ENCODE measurements at places on chromosomes 3 and 15. TPM values are rescaled to one million over a fixed set of nuclear protein-coding genes. Genes with fewer than 3 reads are reported as not detected.

Gene LTF
- total RNA-seq = 0.31 TPM

DNA sequence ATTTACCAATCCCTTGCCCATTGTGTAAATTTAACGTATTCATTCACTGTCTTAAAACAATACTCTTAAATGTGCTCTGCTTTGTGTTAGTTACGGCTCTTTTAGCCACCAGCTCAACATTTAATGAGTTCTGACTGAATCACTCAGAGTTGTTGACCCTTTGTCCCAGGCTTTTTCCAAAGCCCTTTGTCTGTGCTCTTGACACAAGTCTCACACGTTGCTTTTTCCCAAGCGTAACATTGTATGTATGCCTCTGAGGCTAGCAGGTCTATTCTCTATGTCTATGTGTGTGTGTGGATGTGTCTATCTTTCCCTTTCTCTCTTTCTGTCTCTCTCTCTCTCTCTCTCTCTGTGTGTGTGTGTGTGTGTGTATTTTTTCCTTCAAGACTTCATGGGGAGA, 435.4 kb upstream of the GOLIM4 start:
- DNase-seq = no peak

DNA sequence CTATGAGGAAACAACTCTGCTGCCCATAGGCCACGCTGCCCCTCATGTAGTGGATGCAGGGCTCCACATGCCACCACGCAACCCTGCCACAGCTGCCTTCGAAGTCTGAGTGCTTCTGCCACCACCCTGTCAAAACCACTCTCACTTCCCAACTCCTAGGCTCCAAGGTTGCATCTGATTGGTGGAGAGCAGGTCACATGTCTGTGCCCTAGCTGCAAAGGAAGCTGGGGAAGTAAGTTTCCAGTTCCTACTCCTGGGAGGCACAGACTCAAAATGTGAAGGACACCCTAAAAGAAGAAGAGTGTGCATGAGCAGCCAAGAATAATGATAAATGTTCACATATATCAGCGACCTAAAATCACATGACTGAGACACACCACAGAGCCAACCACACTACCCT, 31.9 kb upstream of the TICRR start:
- no peak for DNase-seq

- DNase-seq = no peak
Observed at GRCh38 chr3:57794501-57794900, 38.4 kb downstream of the SLMAP start.

DNA sequence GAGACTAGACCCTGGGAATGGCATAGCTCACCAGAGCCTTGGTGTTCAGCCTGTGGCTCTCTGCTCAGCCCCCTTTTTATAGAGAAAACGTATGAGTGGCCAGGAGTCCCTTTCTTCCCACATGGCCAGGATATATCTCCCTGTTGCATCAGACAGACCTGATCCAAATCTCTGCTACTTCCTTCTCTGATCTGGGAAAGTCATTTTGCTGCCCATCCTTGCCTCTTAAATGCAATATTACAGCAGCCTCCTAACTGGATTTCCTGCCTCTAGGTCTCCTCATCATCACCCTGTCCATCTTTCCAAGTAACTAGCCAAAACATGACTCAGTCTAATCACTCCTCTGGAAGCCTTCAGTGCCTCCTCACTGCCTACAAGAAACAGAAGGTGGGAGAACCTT, 42.9 kb downstream of the CTDSPL start:
- DNase-seq = no peak

GRCh38 chr15:97156739-97157265, 803.7 kb upstream of the ARRDC4 start:
- no peak for DNase-seq

GRCh38 chr3:184282941-184283340, 7.1 kb downstream of the ECE2 start:
- no peak for DNase-seq

- peak; percentile 22 for DNase-seq
Observed at GRCh38 chr3:129277829-129278271, 820 bp upstream of the HMCES start.

GRCh38 chr3:181417748-181418147, 294.0 kb upstream of the SOX2 start:
- DNase-seq = no peak
